ENCODE measurements at places on chromosomes 13 and 19. TPM values are rescaled to one million over a fixed set of nuclear protein-coding genes. Genes with fewer than 3 reads are reported as not detected.

The NMRK2 gene
- total RNA-seq = not detected

- H3K4me3 ChIP-seq = no peak overlapping the region
- H3K36me3 ChIP-seq = peaks cover 10% of the 10 kb centered on the region
- no peak overlapping the region for H3K27ac ChIP-seq
- no peaks in the 10 kb centered on the region for H3K4me1 ChIP-seq
Measured at GRCh38 chr13:29539856-29540255, 55.6 kb downstream of the SLC7A1 start.

GRCh38 chr13:50214514-50214913, 199.3 kb downstream of the KCNRG start:
- H3K4me3 ChIP-seq = no peak overlapping the region
- H3K27ac ChIP-seq = no peak overlapping the region
- no peaks in the 10 kb centered on the region for H3K27me3 ChIP-seq
- DNase-seq = no peak
- H3K36me3 ChIP-seq = peaks cover 10% of the 10 kb centered on the region

The DUS3L gene
- total RNA-seq = 21.7 TPM

DNA sequence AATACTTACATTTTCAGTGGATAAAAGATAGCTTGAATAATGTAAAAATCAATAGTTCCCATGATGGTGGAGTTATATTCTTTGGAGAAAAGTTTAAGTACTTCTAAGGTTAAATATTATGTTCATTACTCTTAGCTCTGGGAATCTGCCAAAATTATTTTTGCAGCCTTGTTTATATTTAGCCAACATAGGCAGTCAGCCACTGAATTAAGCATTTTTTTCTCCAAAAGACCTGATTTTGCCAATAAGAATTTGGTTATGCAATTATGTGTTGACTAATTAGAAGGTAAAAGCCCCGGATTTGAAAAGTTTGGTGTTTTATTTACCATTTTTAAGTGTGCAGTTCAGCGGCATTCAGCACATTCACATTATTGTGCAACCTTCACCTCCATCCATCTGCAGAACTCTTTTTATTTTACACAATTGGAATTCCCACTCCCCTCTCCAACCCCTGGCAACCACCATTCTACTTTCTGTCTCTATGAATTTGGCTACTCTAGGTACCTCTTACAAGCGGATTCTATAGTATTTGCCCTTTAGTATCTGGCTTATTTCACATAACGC, 90.1 kb upstream of the C1QTNF9B start:
- H3K27me3 ChIP-seq = no peaks in the 10 kb centered on the region
- H3K4me3 ChIP-seq = no peak overlapping the region
- H3K27ac ChIP-seq = no peak overlapping the region
- H3K4me1 ChIP-seq = no peaks in the 10 kb centered on the region
- no peak for DNase-seq

The MED16 gene
- 10.8 TPM for total RNA-seq

Measured in Karpas-422 (cell line).